C1 segment of cervical spinal cord (tissue), 14 donors: ENCODE measurements at places on chromosomes 1 and 21.
A peak's percentile ranks its signal among the peaks of the same experiment; 100 is the strongest.

DNA sequence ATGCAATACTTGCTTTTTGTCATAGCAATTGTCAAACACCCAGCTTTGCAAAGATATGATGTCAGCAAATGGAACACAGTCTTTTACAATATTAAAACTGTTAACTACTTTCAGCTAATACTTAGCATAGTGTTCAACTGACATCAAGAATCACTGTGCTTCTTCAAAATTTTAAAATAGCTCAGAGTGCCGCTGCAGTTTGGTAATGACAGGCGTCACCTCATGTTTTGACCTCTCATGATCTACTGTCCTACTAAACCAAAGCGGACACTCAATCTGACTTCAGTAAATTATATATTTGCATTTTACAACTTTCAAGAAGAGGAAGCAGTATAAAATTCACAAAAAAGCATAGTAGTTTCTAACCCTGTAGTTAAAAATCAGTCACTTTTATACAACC is 2.0 kb downstream of the FMO1 start:
- no peak for DNase-seq

DNA sequence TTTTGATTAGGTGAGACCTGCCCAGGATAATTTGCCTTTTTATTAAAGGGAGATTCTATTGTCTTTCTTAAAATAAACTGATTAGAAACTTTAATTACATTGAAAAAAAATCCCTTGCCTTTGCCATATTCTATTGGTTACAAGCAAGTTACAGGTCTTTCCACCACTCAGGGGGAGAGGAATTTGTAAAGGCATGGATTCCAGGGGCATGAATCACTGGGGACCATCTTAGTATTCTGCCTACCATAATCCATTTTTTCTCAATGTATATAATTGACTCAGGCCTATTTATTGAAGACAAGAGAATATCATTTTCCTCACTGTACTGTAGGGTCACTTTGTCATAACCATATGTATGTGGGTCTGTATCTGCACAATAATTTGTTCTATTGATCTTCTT is 124.3 kb upstream of the PDE4B start:
- DNase-seq, result no peak

- peak; percentile 73 for DNase-seq
These were observed 19.9 kb upstream of the KCNA10 start for GRCh38 chr1:110538921-110539320.

- peak; percentile 24 for DNase-seq
These were observed 691 bp upstream of the MPZL1 start for GRCh38 chr1:167720965-167721616.

DNA sequence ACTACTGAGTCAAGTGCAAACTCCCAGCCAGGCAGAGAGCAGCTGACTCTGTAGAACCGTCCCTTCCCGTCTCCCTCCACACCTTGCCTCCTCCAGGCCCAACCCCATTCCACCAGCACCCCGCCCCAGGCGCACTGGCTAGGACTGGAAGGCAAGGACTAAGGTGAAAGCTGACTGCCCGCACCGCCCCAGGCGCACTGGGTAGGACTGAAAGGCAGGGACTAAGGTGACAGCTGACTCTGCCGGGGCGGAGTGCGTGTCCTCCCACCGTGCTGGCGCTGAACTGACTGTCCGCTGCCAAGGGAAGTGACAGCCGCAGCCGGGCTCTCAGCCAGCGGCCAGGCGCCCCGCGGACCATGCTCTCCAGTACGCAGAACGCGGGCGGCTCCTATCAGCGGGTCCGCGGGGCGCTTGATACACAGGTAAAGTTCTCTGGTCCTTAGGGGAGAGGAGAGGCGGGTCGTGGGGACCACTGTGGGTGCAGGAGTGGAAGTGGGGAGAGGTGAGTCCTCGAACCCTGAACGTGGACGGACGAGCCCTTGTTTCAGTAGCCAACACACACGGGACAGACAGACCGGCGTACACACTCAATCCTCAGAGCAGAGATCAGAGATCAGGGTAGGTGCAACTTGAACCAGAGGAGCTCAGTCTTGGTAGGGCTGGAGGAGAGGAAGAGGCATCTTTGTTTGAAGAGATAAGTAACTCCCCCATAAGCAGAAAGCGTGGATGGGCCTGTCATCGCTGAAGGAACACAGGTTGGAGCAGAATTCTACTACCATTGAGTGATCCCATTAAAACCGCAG is 58.0 kb downstream of the RBM11 start:
- DNase-seq, result no peak

DNA sequence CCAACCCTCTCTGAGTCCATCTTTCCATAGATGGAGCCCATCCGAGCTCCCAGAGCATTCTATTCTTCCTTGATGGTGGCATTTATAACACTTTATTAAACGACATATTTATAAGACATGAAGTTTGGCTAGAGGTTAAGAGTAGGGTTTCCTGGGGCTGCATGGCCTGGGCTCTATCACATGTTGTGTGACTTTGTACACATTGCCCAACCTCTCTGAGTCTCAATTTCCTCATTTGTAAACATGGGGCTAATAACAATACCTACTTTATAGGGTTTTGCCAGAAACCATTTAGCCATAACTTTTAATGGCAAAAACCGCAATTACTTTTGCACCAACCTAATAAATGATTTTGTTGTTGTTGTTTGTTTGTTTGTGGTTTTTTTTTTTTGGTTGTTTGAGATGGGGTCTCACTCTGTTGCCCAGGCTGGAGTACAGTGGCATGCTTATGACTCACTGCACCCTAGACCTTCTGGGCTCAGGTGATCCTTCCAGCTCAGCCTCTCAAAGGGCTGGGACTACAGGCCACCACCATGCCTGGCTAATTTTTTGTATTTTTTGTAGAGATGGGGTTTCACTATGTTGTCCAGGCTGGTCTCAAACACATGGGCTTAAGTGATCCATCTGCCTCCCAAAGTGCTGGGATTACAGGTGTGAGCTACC is 13.9 kb upstream of the ASAP3 start:
- no peak for DNase-seq

DNA sequence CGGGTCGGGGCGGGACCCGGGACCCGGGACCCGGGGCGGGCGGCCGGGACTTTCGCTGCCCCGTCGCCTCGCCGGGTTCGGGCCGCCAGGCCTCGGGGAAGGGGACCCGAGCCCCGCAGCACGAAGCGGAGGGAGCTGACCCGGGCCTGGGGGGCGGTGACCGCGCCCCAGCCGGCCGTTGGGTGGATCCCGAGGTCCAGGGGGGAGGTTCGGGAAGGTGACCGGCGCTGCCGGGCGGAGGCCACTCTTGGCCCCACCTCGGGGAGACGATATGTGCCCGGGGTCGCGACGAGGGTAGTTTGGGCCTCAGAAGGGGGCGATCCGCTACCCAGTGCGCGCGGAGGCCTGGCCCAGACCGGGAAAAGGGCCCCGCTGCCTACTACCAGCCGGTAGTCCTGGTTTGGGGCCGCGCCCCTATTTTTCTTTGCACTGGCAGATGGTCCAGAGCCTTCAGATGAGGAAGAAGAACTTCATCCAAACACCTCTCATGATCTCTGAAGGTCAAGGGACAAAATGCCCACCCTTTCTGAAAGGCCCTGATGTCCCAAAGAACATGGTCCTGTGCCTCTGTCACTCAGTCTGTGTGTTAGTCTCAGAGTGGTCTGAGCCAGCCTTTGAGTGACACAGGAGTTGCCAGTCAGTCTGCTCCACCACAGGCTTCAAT is 766 bp downstream of the AGO4 start:
- no peak for DNase-seq

DNA sequence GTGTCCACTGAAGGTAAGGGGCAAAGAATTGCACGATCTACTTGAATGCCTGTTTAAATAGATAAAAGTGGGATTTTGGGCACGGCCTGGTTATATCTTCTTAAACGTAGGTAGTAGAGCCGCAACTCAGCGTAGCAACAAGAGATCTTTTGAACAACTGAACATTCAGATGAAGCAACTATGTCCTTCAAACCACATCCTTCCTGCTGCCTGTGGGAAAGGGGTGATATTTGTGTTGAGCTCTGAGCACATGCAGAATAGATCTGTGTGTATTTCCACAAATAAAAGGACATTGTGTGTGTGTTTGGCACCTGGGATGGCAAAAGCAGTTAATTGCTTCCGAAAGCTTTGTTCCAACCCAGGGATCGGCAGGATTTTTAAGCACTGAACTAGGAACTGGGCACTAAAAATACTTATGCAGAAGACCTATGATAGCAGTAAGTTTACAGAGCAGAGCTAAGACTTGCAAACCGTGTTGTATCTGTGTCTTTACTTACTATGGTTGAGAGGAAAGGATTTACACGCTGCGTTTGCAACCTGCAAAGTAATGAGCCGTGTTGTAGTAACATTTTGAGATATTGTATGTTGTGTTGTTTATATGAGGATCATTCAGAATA is 333.4 kb downstream of the CHRM3 start:
- no peak for DNase-seq

- no peak for DNase-seq
These were observed 34.0 kb downstream of the PCSK9 start for GRCh38 chr1:55073187-55073916.

- no peak for DNase-seq
These were observed 171.0 kb downstream of the LRRC40 start for GRCh38 chr1:70034403-70034802.

DNA sequence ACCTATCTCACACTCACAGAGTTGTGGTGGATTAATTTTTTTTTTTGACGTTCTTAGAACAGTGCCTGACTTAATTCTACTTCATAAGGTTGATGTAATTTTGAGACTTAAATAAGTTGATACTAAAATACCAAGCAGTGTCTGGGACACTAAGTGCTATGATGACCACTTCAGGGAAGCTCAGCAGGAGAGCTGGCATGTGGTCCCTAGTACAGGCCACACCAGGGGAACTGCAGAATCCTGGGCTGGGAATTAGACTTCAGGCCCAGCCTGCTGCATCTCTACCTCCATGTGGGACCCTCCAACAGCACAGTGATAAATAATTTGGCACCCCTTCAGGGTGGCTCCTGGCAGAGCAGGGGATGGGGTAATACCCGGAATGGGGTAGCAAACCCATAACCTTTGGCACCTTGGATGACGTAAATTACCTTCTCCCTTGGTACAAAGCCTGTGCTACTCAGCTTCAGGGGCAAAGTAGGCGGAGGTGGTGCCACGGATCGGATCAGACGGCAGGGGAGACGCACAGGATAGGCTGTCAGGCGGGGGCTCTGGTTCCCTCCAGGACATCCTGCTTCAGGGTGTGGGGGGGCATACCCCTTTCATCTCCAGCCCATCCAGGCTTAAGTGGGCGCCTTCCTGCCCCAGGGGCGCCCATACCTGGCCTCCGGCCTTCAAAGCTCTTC is 4.8 kb downstream of the MFSD2A start:
- DNase-seq, result no peak
